NCI-H1105 (cell line): ENCODE measurements at places on chromosomes 1 and 21.

GRCh38 chr1:206581571-206581981, 30.7 kb downstream of the EIF2D start:
- no peak for DNase-seq

DNA sequence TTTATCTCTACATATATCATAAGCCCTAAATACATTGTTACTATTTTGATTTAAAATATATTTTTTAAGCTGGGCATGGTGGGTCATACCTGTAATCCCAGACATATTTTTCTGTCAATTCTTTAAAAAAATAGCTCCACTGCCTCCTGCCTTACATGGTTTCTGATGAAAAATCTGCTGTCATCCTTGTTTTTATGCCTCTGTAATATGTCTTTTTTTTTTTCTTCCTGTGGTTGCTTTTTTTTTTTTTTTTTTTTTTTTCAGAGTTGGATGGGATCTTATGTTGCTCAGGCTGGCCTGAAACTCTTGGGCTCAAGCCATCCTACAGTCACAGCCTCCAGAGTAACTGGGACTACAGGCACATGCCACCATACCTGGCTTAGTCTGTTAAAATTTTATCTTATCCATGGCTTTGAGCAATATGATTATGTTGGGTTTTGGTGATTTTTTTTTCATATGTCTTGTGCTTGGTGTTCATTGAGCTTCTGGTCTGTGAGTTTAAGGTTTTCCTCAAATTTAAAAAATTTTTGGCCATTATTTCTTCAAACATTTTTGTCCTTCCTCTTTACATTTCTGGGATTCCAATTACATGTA, 12.4 kb upstream of the EDARADD start:
- no peak for DNase-seq

- no peak for DNase-seq
These were observed 41.5 kb downstream of the KCTD3 start for GRCh38 chr1:215608646-215609045.

- DNase-seq: no peak
These were observed 231.1 kb upstream of the RUNX1 start for GRCh38 chr21:35280231-35280630.

- peak; percentile 11 for DNase-seq
These were observed 22.0 kb downstream of the THAP3 start for GRCh38 chr1:6646499-6647148.

DNA sequence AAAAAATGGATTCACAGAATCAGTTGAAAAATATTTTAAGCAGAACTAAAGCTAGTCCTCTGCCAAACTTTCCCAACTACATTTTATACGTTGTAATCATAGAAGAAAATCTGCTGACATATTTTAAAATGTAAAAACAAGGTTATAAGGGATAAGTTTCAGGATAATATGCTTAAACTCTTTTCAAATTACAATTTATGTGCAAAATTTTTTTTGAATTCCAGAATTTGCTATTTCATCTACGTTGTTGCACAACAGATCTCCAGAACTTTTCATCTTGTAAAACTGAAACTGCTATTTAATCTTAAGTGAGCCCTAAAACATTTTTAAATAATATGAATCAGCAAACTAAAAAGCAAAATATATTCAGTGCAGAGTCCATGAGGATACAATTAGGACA, 5.9 kb downstream of the EDEM3 start:
- DNase-seq: no peak

DNA sequence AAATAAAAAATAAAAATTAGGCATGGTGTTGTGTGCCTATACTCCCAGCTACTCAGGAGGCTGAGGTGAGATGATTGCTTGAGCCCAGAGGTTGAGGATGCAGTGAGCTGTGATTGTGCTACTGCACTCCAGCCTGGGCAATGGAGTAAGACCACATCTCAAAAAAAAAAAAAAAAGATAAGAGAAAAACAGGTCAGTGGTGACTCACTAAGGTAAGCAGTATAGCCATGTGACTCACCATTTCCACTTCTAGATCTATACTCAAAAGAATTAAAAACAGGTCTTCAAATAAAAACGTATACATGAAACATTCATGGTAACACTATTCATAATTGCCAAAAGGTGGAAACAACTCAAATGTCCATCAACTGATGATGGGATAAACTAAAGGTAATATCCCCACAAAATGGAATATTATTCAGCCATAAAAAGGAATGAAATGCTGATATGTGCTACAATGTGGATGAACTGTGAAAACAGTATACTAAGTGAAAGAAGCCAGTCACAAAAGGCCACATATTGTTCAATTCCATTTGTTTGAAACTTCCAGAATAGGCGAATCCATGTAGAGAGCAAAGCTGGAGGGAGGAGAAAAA, 75.1 kb downstream of the ZNF281 start:
- DNase-seq: no peak

DNA sequence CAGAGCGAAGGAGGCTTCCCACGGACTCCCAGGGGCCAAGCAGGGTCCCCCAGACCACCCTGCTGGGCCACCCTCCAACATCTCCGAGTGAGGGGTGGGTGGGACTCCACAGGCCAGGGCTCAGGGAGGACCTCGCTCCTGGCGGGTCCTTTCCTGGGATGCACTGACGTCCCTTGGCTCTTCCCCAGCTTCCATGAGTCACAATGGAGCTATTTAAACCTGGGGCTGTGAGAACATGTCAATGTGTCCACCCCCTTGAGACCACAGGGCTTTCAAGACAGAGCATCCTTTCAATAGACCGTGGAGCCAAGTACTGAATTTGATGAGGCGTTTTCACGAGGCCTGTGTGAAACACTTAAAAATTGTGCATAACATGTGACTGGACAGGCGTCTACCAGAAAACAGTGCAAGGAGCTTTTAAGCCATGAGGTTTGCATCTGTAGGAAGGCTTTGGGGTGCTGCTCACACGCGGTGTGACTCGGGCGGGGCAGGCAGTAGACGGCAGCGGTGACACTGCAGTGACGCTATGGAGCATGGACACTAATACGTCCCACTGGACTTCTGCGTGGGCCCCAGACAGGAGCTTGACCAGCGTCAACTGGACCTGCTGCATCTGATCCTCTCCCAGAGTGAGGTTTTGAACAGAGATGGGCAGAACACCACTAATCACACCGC, 24.1 kb upstream of the NPHP4 start:
- no peak for DNase-seq

DNA sequence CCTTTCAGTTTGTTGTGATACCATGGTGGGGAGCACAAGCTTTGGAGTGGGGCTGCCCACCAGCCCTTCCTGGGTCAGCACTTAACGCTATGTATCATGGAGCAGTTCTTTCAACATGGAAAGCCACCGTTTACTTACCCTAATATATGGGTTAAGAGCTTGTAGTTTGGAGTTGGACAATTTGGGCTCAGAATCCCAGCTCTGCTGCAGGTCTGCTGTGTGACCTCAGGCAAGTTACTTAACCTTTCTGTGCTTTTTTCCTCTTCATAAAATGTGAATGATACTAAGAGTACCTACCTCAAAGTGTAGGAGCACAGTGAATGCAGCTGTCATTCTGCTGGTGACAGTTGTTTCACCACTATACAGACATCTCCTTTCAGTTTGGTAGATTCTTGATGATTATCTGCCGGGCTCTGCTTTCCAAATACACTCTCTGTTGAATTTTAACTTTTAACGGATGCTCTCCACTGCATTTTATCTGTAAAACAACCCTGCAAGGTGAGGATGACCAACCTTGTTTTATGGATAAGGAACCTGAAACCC, 23.8 kb downstream of the ALPL start:
- no peak for DNase-seq

DNA sequence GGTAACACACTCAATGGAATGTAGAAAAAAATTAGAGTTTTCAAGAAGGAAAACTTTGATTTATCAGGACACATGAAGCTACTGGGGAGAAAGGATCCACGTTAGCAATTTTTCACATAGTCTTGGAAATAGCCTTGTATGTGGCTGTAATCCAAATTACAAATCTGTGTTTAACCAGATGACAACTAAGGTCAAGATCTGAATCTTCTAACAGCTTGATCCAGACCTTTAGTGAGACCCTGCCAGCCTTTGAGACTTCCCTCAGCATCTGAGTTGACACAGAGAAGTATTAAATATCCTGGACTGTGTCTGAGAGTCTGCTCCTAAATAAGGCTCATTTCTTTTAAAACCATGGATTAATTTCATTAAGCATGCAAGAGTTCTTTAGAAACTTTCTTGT, 135.9 kb upstream of the KCNK2 start:
- DNase-seq: no peak

GRCh38 chr1:213325482-213325881, 274.4 kb downstream of the RPS6KC1 start:
- DNase-seq: no peak

DNA sequence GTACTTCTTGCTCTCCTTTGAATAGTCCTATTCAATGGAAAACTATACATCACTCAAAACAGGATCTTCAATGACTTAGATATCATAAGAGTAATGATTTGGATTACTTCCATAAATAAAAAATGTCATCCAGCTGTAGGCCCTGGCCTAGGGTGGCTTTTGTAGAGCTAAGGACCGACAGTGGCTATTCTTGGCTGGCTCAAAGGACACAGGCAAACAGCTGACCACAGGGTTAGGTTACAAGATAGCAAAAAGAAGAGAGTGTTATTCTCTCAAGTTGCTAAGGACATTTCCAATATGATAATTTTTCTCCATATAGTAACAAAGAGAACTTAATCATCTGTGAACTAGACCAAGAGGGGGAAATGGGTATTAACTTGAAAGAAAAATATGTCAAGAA, 495.1 kb downstream of the PLPP3 start:
- no peak for DNase-seq

GRCh38 chr1:207079706-207080241, 8.9 kb upstream of the C4BPB start:
- DNase-seq: no peak

DNA sequence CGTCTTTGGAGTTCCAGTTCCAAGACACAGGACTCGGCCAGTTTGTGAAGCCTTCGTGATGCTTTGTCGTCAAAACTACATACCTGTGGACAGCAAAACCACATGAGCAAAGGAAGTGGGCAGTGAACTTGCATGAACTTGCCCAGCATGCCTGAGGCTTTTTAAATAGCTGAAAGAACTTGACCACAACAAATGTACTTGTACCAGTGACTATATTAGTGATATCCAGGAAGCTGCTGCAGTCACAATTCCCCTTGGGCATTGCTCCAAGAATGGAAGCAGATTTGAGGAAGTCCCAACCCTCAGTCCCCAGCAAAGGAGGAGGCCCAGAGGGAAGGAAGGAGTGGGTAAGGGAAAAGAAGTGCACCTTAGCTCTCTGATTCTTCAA, 2.6 kb downstream of the FUCA1 start:
- DNase-seq: no peak

DNA sequence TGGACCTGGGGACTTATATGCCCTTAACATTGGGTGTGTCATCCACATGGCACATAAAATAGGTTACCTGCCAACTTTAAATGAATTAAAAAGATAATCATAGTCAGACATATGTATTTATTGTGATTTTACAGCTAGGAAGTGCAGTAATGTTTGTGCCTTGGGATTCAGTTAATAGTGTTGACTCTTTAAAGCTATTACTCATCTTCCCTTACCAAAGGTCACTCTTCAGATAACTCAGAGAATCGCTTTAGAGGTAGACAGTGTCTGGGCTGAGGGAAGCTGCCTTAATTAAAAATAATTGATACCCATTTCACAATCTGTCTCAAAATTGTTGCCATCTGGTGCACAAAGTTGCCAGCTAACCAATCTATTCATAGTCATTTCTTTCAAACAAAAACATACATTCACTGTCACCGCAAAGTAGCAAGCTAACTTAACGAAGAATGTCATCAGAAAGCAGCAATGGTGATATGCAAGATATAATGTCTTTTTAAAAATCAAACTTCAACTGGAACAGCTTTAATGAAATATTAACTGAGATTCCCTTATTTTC, 3.0 kb upstream of the KRTAP15-1 start:
- no peak for DNase-seq

DNA sequence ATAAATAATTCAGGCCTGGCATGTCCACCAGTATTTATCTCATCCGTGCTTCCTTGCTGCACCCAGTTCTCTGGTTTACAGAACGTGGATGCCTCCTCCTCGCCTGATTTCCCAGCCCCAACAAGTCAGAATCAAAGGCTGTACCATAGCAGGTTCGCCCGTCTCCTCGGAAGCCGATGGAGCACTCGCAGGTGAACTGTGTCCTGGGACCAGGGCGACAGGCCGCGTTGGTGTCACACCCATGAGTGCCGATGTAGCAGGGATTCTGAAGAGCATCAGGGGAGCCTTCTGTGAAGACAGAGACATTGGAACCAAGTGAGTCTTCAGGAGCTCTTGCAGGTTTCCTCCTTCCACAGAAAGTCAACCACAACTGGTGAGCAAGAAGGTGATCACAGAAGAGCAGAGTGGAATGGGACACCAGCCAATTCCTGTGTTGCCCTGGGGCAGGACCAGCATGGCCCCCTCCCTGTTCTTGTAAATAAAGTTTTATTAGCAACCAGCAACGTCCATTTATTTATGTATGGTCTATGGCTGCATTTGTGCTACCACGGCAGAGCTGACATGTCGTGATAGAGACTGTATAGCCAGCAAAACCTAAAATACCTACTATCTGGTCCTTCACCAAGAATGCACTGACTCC, 40.8 kb downstream of the NID1 start:
- no peak for DNase-seq

DNA sequence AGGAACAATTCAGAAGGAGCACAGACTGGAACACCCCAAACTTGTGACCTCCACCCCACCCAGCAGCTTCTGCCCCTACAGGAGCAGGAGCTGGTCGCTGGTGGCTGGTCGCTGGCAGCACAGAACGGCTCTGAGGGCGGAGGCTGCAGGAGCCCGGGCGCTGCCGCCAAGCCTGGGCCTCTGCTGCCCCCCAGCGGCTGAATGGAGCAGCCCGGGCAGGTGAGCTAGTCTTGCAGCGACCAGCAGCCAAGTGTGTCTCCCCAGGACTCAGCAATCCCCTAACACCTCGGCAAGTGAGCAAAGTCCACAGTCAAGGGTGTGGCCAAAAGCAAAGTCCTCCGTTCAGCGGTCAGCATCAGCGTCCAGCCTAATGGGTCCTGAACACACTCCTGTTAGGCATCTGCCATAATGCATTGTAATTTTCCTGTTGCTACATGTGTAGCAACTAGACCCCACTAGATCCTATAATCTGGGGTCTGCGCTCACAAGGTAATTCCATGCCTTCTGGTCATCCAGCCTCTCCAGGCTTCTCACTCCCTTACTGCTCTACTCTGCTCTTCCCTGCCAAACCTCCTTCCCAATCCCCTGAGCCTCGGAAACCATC, 12.1 kb upstream of the GJB5 start:
- peak; percentile 76 for DNase-seq

- DNase-seq: no peak
These were observed 3.4 kb downstream of the FAM43B start for GRCh38 chr1:20555758-20556120.

DNA sequence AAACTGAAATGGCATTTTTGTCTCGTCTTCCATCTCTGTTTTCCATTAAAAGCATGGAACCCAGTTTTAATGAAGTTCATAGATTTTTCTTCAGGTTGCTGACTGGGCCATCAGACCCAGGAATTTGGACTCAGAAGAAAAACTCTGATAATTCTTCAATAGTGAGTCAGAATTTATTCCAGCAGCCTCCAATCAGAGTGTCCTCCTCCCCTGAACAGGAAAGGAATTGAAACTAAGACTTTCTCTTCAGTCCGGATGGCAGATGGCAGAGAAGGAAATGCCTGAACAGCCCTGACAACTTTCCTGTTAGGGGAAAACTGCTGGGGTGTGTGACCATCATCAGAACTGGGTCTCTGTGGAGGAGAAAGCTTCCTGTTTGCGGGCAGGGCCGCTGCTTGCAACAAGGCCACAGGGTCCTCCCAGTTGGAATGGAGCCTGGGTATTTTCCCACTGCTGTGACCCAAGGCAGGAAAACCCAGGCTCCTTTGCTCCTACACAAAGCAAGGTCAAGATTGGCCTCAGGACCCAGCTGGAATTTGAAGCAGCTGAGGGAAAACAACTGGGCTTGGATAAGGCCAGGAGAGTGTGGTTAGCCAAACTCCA, 20.7 kb downstream of the CD34 start:
- DNase-seq: no peak

- no peak for DNase-seq
These were observed 8.2 kb upstream of the IRF2BP2 start for GRCh38 chr1:234617986-234618736.
